CD8-positive, alpha-beta T cell (primary cell): ENCODE measurements at places on chromosomes 5 and 9.

DNA sequence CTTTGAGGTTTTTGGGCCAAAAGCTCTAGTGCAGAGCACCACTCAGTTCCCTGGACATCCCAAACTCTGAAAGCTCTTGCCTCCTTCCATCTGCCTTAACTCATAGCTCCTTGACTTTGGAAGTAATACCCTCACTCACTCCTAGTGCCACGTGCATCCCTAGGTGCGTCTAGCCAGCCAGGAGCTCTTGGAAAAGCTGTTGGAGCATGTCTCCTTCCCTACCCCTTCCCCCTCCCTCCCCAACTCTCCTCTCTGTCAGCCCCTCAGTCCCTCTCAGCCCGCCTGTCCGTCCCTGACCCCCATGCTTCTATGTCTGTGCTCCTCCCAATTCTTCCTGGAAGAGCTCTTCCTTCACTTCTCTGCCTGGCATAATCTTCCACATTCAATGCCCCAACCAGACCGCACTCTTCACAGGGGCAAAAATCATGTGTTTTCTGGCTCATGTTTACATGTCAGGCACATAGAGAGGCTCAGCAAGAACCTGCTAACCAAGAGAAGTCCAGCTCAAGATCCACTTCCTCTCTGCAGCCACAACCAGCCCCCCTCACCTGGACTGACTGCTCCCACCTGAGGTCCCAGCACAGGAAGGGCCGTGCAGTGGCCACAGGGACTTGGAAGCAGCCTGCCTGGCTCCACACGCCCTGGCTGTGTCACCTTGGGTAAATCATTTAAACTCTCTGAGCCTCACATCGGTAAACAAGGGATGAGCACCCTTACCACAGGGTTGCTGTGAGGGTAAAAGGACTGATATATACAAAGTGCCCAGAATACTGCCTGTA, 58.4 kb downstream of the WHRN start:
- DNase-seq = no peak

DNA sequence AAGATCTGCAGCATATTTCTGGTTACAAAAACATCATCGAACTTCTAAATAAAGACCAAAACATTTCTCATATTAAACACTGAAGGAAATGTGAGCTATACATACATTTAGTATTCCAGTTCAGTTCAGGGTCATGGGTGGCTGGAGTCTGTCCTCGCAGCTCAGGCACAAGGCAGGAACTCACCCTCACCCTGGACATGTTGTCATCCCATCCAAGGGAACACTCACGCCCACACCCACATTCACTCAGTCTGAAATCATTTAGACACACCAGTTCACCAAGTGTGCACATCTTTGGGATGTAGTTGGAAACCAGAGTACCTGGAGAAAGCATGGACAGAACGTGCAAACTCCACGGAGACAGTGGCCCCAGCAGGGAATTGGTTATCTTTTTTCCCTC, 481.0 kb downstream of the RASEF start:
- no peak for DNase-seq

DNA sequence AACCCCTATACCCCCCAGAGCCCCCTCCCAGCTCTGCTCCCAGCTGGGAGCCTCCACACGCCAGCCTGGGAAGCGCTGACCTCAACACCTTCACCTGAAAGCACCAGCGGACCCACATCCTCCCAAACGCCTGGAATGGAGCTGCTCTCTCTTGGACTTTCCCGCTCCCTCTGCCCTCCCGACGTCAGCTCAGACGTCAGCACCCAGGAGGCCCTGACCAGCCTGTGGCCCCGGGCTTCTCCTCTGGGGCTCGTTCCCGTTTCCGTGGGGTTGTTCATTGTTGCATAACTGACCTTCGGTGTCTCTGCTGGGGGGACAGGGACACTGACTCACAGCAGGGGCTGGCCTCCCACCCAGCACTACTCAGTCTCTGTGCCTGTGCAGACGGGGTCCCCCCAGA, 35.0 kb upstream of the SLC6A3 start:
- no peak for DNase-seq

DNA sequence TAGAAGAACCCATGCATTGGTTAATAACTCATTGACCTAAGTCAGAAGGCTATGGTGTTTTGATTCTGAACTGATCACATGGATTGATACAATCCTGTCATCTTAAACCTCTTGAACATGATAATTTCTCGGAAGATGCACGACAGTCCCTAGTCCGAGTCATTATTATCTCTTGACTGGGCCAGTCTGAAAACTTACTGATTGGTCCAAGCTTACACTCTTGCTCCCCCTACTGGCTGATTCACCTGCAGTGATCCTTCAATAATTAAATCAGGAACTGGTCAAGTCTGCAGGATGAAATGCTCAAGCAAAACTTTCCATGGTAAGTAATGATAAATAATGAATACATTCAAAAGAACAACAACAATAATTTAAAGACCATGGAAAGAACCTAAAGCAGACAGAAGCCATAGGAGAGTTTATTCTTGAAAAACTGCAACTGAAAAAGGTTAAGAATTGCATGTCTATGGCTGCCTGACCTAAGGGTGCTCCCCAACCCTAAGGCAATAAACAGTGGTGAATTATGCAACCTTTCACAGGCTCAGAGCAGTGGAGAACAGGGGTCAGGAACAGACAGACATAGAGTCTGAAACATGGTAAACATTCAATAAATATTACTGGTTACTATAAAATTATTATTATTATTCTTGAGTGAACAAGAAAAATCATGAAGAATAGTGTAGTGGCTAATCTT, 79.3 kb downstream of the BRINP1 start:
- DNase-seq = peak; percentile 8

DNA sequence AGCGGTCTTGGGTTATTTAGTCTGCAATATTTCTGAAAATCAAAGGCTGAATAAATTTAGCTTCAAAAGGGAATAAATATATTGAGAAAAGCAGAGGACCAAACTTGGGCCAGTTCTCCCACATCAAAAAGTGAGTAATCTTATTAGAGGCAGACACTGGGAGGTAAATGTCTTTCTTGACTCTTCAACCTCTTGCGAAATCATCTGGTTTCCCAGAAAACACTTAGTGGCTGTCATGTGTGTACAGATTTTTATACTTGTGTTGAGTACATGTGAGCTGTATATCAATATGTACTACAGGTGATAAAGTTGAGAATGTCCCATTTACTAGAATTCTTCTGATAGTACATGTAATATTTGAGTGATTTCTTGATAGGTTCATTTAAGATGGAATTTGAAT, 454.9 kb downstream of the PRR16 start:
- no peak for DNase-seq

DNA sequence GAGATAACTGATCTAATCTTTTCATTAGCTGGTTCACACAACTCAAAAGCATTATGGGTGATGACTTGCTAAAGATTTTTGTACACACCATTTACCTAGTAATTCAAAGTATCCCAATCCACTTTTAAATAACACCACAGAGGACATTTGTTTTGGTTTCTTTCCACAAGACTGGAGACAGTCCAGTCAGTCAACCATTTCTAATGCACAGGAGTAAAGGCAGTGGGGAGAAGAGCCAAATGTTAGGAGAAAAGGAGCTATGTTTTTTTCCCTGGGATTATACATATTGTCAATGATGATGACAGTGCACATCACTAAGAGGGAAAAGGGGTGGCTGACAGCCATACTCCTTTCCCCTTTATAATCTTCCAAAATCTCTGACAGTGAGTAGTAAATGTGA, 240.9 kb downstream of the GABRB2 start:
- no peak for DNase-seq

GRCh38 chr9:138080979-138081378, 203.4 kb downstream of the CACNA1B start:
- no peak for DNase-seq

- no peak for DNase-seq
Measured at GRCh38 chr5:56190497-56190896, 42.6 kb downstream of the ANKRD55 start.

DNA sequence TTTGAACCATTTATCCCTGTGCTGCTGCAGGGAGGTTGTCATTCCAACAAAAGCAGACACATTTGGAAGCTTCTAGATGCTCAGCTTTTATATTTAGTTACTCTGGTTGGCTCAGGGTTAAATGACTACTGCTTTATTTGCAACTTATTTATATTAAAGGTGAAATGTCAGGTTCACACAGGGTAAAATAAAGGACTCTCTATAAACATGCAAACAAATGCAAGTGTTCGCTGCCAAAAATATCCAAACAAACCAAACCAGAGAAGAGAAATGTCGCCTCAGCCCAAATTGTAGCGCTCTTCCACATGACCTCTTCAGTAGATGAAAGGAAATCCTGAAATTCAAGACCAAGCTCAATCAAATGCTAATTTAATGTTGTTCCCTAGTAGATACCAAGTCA, 57.0 kb upstream of the LIFR start:
- no peak for DNase-seq

GRCh38 chr5:127041571-127041970, 11.2 kb upstream of the MARCHF3 start:
- DNase-seq = no peak

GRCh38 chr5:151873701-151874100, 51.0 kb downstream of the GLRA1 start:
- DNase-seq = no peak

- peak; percentile 70 for DNase-seq
Measured at GRCh38 chr9:74777136-74777879, 110.4 kb downstream of the TRPM6 start.

DNA sequence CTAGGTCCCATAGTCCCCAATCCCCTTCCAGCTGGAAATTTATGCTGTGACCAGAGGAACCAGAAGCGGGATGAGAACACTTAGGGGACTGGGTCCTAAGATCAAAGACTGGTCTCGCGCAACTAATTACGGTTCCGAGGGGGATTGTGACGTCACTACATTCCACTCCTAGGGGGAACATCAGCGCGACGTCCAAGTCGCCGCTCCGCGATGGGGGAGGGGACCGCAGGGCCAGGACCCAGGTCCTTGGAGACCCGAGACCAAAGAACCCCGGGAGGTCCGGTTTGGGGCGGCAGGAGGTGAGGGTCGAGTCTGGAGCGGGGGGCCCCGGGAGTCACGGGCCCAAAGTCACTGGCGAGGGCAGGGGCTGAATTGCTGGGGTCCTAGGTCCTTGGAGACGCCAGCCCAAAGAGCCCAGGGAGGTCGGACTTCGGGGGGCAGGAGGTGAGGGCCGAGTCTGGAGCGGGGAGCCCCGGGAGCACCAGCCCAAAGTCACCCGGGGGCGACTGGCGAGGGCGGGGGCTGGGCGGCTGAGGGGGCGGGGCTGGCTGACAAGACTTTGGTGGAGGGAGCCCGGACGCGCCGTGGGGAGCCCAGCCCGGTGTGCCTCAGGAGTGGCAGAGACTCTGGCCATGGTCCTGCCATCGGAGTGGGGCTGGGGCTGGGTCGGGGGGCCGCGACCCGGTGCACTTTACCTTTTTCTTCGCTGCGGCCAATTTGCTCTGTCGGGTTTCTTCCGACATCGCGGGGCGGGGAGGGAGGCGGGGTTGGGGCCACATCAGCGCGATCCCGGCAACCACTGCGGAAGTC, at the start of gene GOLGA2:
Gene GOLGA2 (minus strand): TSS at position 810 of the 810 bp plus-strand sequence. CDS start 31 bp downstream, at position 779.
- peak; percentile 47 for DNase-seq

DNA sequence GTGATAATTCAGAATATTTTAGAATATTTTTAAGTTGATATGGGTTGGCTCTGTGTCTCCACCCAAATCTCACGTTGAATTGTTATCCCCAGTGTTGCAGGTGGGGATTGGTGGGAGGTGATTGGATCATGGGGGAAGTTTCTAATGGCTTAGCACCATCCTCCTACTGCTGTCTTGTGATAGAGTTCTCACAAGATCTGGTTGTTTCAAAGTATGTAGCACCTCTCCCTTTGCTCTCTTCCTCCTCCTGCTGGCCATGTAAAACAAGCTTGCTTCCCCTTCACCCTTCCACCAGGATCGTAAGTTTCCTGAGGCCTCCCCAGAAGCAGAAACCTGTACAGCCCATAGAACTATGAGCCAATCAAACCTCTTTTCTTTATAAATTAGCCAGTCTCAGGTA, 214.6 kb upstream of the C9orf72 start:
- peak; percentile 1 for DNase-seq

DNA sequence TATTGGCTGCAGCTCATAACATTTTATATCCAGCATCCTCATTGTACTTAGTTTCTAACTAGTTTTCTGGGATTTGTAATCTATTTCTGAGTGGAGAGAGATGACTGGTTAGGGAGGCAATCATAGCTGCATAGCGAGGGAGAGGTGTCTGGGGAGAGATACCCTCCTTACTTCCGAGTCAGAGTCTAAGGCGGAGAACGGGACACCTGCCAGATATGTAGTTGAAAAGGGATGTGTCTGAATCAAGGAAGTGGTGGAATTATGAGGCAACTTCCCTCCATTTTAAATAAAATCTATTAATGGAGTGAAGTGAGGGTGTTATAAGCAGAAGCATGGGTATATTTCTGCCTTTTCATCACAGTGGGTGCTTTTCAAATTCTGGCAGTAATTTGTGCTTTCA, 126.5 kb downstream of the MAST4 start:
- DNase-seq = no peak

DNA sequence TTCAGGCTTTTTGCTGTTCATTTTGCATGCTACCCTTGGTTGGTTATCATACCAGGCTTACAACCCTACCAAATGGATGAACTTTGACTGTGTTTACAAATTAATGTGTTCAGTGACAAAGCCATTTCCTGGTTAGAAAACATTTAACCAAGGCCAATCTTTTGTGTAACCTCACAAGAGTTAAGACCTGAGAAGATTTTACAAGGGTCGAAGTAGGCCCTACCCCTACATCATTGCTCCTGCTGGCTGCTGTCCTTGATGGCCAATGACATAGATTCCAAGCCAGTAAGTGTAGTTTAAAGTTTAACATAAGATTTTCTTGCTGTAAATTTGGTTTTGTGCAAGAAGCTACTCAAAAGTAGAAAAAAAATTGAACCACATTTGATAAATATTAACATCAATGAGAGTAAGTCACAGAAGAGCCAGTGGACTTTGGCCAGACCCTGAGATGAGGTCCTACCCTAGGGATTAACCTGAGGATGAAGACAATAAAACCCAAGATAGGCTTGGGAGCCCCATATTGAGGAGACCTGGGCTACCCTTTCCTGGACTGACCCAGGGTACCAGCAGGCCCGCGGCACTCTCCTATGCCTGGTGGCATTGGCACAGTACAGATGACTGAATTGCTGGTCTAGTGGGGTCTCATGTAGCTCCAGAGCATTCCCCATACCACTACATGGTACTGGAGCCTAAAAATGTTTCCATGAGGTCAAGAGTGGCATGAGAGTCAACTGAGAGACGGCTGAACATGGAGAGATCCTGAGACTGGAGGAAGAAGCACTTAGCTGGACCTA, 8.3 kb downstream of the C1QTNF3 start:
- DNase-seq = no peak

GRCh38 chr9:90964101-90965020, 162.7 kb downstream of the SYK start:
- peak; percentile 40 for DNase-seq

DNA sequence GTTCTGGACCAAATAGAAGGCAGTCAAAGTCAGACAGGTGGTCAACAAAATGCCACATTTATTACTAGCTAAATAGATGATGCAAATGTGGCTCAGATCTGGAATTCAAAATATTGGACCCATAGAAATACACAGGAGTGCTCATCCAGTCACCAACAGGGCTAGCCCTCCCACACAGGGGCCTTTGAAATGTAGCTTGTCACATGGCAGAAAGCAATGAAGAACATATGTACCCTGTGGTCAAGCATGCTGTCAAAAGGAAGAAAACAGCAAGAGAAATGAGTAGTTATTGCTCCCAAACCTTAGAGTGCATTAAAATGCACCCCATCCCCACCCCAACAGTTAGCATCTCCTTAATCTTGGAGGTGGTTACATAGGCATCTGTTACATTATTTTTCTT, 20.9 kb upstream of the CCDC112 start:
- DNase-seq = no peak
